ENCODE measurements at places on chromosomes 7 and 10.
A peak's percentile ranks its signal among the peaks of the same experiment; 100 is the strongest.

- H3K4me1 ChIP-seq = no peaks in the 10 kb centered on the region
- H3K4me3 ChIP-seq = no peak overlapping the region
- no peak for DNase-seq
- H3K27me3 ChIP-seq = peaks cover 88% of the 10 kb centered on the region
- H3K27ac ChIP-seq = no peak overlapping the region
- no peaks in the 10 kb centered on the region for H3K36me3 ChIP-seq
Observed at GRCh38 chr7:93185303-93186027, 37.3 kb upstream of the SAMD9L start.

DNA sequence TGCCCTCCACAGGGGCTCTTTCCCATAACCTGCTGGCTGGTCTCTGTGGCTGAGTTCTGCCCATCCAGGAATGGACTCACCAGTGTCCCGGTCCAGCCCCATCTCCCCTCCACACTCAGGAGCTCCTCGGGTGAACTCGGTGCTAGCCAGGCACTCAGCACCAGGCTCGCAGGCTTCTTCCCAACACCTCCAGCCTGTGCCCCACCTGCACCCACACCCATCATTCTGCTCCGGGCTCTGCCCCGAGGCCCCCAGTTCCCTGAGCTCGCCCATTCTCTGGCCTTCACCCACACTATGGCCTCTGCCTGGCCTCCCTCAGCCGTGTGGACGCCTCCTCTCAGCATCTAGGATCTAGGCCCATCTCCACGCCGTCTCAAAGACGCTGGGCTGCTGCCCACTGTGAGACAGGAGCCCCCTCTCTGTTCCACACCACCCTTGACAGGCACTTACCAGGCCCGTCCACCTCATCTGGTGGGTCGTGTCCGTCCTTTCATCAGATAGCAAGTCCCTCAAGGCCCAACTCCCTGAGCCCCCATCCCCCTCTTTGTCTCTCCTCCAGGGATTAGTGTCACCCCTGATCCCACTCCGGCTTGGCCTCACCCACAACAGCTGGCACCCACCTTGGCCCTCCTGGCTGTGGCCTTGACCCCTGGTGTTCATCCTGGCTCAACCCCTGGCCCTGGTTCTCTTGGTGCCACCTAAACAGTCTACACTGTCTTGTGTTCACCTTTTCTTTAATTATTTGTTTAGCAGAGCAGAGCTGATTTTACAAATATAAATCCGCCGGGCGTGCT is 76.0 kb upstream of the FAM20C start:
- no peak for DNase-seq
- H3K4me1 ChIP-seq = no peaks in the 10 kb centered on the region
- no peaks in the 10 kb centered on the region for H3K36me3 ChIP-seq
- H3K27ac ChIP-seq = no peak overlapping the region

- no peak for DNase-seq
- H3K4me3 ChIP-seq = no peak overlapping the region
- no peak overlapping the region for H3K27ac ChIP-seq
- H3K36me3 ChIP-seq = no peaks in the 10 kb centered on the region
- H3K4me1 ChIP-seq = no peaks in the 10 kb centered on the region
Observed at GRCh38 chr7:113199841-113200240, 81.5 kb upstream of the SMIM30 start.

- no peak for DNase-seq
- no peak overlapping the region for H3K27ac ChIP-seq
- no peak overlapping the region for H3K4me3 ChIP-seq
- no peaks in the 10 kb centered on the region for H3K4me1 ChIP-seq
- no peaks in the 10 kb centered on the region for H3K27me3 ChIP-seq
- H3K36me3 ChIP-seq = no peaks in the 10 kb centered on the region
Observed at GRCh38 chr10:60846173-60846572, 67.9 kb downstream of the CDK1 start.

GRCh38 chr7:74627661-74628411 is 29.7 kb upstream of the GTF2I start:
- H3K27ac ChIP-seq = peak overlapping the region; percentile 78
- DNase-seq = peak; percentile 72
- peaks cover 5% of the 10 kb centered on the region for H3K4me1 ChIP-seq
- H3K4me3 ChIP-seq = no peak overlapping the region
- no peaks in the 10 kb centered on the region for H3K27me3 ChIP-seq

DNA sequence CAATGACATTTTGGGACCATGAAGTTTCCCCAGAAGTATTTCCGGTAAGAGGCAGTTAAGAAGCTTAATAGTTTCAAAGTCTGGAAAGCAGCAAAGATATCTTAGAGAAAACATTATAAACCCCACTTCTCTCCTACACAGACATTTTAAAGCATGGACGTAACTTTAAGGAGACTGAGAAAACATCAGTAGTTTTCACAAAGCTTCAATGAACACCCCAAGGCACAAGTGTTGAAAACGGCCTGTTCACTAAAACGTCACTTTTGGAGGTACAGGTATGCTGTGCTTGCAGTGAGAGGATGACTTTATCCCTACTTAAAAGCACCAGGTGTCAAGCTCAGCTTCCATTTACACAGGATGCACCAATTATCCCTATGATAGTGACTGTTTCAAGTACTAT is 25.0 kb downstream of the NCOA4 start:
- peaks cover 99% of the 10 kb centered on the region for H3K36me3 ChIP-seq
- no peak for DNase-seq
- no peak overlapping the region for H3K27ac ChIP-seq
- H3K4me1 ChIP-seq = no peaks in the 10 kb centered on the region

- peak; percentile 94 for DNase-seq
- no peak overlapping the region for H3K4me3 ChIP-seq
- H3K27me3 ChIP-seq = no peaks in the 10 kb centered on the region
- H3K36me3 ChIP-seq = no peaks in the 10 kb centered on the region
- no peak overlapping the region for H3K27ac ChIP-seq
Observed at GRCh38 chr10:117442944-117443685, 67.9 kb upstream of the PDZD8 start.

- H3K36me3 ChIP-seq = no peaks in the 10 kb centered on the region
- H3K4me1 ChIP-seq = no peaks in the 10 kb centered on the region
- no peak for DNase-seq
- no peak overlapping the region for H3K27ac ChIP-seq
- H3K4me3 ChIP-seq = no peak overlapping the region
- no peaks in the 10 kb centered on the region for H3K27me3 ChIP-seq
Observed at GRCh38 chr7:140876519-140877248, 48.0 kb downstream of the BRAF start.

DNA sequence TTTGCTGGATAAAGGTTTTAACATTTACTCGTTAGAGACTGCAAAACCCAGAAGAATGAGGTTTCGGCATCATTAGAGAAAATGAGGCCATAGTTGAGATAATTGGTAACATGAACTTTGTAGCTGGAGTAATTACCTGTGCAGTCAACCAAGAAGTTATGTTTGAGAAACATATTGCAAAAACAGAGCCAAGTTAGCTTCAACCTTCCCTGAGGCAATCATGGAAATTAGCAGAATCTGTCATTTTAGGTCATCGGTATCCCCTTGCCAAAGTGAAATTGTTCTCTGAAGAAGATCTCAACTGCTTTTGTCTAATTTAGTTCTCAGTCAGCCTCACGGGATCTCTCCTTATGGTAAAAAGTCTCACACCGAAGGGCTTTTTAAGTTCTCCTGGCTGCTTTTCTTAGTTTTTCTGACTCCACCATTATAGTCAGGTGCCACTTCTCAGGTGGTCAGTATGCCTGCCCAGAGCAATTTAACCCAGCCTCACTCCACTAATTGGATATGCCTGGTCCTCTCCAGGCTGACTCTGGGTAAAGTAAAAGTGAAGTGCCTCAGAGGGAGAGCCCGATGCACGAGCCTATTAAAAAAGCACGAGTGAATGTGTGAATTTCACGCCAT is 52.5 kb downstream of the NRCAM start:
- H3K27me3 ChIP-seq = no peaks in the 10 kb centered on the region
- H3K36me3 ChIP-seq = no peaks in the 10 kb centered on the region
- no peak overlapping the region for H3K27ac ChIP-seq
- no peak overlapping the region for H3K4me3 ChIP-seq
- no peaks in the 10 kb centered on the region for H3K4me1 ChIP-seq

GRCh38 chr7:124031919-124032318 is 948 bp downstream of the TMEM229A start:
- H3K27ac ChIP-seq = no peak overlapping the region
- peak; percentile 76 for DNase-seq
- peak overlapping the region; percentile 84 for H3K4me3 ChIP-seq

- H3K4me3 ChIP-seq = no peak overlapping the region
- DNase-seq = no peak
- no peaks in the 10 kb centered on the region for H3K36me3 ChIP-seq
- H3K27ac ChIP-seq = no peak overlapping the region
- H3K4me1 ChIP-seq = no peaks in the 10 kb centered on the region
Observed at GRCh38 chr7:14368285-14368684, 378.8 kb upstream of the ETV1 start.

DNA sequence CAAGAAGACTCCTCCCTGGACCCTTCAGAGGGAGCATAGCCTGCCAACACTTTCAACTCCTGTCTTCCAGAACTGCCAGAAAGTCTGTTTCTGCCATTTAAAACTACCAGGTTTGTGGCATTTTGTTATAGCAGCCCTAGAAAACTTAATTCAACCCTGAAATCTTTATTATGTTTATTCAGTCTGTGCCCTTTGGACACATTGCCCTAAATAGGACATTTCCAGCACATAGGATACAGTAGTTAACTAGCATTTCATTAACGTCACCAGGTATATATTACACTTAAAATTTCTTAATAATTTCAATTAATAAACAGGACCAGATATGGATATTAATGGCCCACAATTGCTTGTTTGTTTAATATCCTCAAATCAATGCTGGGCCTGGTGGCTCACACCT is 54.3 kb downstream of the KCNH2 start:
- no peak overlapping the region for H3K4me3 ChIP-seq
- no peak for DNase-seq
- no peaks in the 10 kb centered on the region for H3K36me3 ChIP-seq
- H3K4me1 ChIP-seq = no peaks in the 10 kb centered on the region
- H3K27me3 ChIP-seq = peaks cover 19% of the 10 kb centered on the region

DNA sequence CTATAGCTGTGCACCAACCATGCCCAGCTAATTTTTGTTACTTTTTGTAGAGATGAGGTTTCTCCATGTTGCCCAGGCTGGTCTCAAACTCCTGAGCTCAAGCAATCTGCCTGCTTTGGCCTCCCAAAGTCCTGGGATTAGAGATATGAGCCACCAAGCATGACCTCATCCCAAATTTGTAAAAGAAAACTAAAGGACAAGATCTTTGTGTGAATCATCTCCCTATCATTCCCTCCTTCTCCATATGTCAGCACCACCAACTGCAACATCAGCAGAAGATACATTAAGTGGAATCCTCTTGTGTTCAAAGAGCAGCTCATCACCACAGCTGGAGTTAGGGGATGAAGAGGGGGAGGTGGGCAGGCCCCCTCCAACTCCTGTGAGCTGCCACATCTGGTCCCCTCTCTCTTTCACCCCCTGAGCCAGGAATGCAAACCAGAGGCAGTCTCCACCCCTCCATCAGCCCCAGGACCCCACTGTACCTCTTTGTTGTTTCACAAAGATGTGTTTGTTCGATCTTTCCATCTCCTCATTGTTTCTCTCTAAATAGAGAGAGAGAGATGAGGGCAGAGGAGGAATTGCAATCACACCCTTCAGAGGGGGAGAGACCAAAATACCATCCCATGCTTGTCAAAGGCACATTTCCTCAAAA is 47.3 kb upstream of the PIP4K2A start:
- no peaks in the 10 kb centered on the region for H3K36me3 ChIP-seq
- no peaks in the 10 kb centered on the region for H3K27me3 ChIP-seq
- no peaks in the 10 kb centered on the region for H3K4me1 ChIP-seq
- no peak overlapping the region for H3K4me3 ChIP-seq

DNA sequence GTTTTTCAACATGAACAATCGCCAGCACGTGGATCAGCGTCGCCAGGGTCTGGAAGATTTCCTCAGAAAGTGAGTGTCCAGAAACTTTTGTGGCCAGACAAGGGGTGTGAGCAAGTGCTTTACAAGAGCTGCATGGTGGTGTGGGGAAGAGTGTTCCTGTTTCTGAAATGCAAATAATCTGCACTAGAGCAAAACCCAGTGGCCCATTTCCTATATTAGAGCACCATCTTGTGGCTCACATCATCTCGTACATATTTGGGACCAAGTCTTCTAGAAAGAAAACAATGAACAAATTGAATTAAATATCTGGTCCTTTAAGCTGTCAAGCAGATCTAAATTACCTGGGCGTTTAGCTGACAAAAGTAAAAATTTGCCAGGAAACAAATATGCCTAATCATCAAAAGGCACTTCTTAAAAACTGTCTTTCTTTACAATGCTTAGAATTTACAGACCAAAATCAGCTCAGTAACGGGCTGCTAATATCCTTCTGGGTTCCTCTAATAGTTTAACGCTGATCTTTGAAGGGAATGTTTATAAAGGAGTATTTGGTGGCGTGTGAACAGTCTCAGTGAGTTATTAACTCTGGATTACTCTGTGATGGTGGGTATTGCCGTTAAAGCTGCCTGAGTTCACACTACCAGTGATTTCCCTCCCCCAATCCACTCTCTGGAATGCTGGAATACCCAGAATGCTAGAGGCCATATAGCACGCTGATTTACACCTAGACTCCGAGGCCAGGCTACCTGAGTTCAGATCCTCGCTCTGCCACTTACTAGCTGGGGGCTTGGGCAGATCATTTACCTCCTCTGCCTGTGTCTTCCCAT is 73.6 kb downstream of the SNX10 start:
- no peaks in the 10 kb centered on the region for H3K4me1 ChIP-seq
- peak; percentile 72 for DNase-seq
- no peak overlapping the region for H3K27ac ChIP-seq
- H3K36me3 ChIP-seq = no peaks in the 10 kb centered on the region

- no peak for DNase-seq
- H3K4me3 ChIP-seq = no peak overlapping the region
- H3K36me3 ChIP-seq = peaks cover 5% of the 10 kb centered on the region
- H3K27ac ChIP-seq = no peak overlapping the region
- H3K27me3 ChIP-seq = no peaks in the 10 kb centered on the region
Observed at GRCh38 chr7:38833329-38833728, 75.7 kb downstream of the VPS41 start.

- H3K4me1 ChIP-seq = no peaks in the 10 kb centered on the region
- H3K27me3 ChIP-seq = peaks cover 8% of the 10 kb centered on the region
- H3K36me3 ChIP-seq = no peaks in the 10 kb centered on the region
- no peak overlapping the region for H3K27ac ChIP-seq
- H3K4me3 ChIP-seq = no peak overlapping the region
Observed at GRCh38 chr7:142654398-142654797, 94.9 kb upstream of the PRSS1 start.

- DNase-seq = peak; percentile 47
- H3K27ac ChIP-seq = no peak overlapping the region
- H3K36me3 ChIP-seq = peaks cover 13% of the 10 kb centered on the region
- H3K27me3 ChIP-seq = no peaks in the 10 kb centered on the region
Observed at GRCh38 chr7:71290452-71290851, 158.5 kb downstream of the GALNT17 start.

DNA sequence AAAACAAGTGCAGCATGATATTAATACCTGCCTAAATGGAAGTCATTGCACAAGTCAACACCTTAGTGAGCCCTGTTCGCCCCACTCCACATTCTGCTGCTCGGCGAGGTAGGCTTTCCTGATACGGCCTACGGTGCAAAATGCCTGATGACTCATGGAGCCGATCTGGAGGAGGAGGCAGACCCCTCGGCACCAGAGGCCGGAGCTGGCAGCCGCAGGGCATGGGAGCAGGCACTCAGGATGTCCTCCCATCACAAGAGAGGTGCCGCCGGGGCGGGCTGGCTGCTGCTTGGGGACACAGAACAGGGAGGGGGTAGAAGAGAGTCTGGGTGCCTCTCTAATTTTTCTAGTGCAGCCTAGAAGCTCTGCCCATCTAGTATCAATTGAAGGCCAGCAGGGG is 418.5 kb upstream of the MGMT start:
- H3K4me1 ChIP-seq = no peaks in the 10 kb centered on the region
- no peaks in the 10 kb centered on the region for H3K27me3 ChIP-seq
- DNase-seq = peak; percentile 66
- H3K36me3 ChIP-seq = no peaks in the 10 kb centered on the region

- no peak overlapping the region for H3K4me3 ChIP-seq
- no peaks in the 10 kb centered on the region for H3K4me1 ChIP-seq
- H3K27ac ChIP-seq = no peak overlapping the region
Observed at GRCh38 chr10:102300278-102300843, 55.0 kb downstream of the GBF1 start.

Measured in endodermal cell (in vitro differentiated cells).